Naive thymus-derived CD8-positive, alpha-beta T cell (primary cell): ENCODE measurements at places on chromosomes 3 and 15.

- DNase-seq = no peak
These were observed 22.1 kb upstream of the SH3BP5 start for GRCh38 chr3:15354485-15354884.

- DNase-seq = no peak
These were observed 38.8 kb downstream of the PRKCD start for GRCh38 chr3:53199834-53200233.

- no peak for DNase-seq
These were observed 29.3 kb downstream of the GRAMD2A start for GRCh38 chr15:72168131-72168807.

DNA sequence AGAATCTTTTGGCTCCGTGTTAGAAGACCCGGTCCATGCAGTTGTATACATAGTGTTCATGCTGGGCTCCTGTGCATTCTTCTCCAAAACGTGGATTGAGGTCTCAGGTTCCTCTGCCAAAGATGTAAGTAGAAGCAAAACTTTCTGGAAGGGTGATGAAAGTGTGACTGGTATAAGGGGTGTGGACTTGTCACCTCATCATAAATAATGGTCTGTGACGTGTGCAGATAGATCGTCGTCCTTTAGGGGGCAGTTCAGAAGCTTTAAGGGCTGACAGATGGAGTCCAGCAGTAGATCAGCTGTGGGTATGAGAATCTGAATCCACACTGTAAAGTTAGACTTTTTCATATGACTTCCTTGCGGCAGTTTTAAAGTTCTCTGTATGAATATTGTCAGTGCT lies 15.3 kb downstream of the SEC61A1 start:
- no peak for DNase-seq

- DNase-seq = no peak
These were observed 157.9 kb downstream of the FOXP1 start for GRCh38 chr3:71425491-71426071.

GRCh38 chr3:126448136-126448892 lies 27.4 kb downstream of the ZXDC start:
- no peak for DNase-seq

GRCh38 chr3:161043336-161044035 lies 61.7 kb downstream of the B3GALNT1 start:
- no peak for DNase-seq

DNA sequence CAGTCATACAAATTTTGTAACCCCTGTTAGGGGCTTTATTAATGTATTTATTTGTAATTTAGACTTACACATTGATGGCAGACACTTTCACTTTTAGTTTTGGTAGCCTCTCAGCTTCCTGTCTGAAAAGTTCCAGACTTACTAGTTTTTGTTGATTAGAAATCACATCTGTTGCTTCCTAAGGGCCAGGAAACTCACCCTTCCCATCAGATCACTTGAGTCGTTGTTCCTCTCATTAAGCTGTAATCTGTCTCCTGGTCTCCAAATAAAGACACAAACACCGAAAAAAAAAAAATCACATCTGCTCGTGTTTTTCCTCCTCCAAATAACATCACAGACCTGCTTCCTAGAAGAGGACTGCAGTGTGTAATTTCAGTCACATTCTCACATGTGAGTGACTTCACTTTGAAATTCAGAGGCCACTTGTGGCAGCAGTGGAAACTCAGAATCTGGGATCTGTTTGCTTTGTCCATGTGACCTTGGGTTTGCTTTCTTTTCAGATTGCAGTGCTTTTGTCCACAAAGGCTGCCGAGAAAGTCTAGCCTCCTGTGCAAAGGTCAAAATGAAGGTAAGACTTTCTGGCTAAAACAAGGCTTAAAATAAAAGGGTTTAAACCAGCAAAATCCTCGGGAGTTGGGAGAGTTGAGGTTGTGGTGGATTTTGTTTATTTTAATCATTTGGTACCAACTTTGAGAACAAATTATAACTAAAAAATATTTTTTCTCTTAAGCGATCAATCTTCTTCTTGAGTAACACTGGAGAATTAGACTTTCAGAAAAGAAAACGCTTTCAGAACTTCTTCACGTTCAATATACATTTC lies 87.0 kb downstream of the KLHL25 start:
- DNase-seq = no peak

- DNase-seq = no peak
These were observed 11.0 kb upstream of the BFSP2 start for GRCh38 chr3:133388696-133389395.

- DNase-seq = no peak
These were observed 229.0 kb downstream of the THSD4 start for GRCh38 chr15:71344316-71344715.

GRCh38 chr15:70051948-70052633 lies 45.6 kb downstream of the TLE3 start:
- no peak for DNase-seq

DNA sequence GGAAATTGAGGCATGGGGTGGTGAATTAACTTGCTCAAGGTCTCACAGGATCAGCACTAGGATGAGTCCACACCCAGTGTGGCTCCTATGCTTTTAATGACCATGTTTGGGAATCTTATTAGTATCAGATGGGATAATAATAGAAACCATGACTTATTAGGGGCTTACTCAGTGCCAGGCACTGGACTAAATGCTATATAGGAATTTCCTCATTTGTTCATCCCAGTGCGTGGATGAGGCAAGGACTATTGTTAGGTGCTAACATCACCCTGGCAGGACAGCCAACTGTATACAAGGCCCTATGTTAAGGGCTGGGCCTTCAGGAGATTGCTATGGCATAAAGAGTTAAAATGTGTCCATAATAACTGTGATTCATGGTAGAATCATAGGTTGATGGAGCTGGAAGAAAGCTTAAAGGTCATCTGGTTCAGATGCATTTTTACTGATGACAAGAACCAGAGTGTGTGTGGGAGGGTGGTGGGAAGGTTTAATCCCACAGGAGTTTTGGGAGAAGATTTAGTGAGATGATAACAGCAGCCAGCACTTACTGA lies 4.7 kb upstream of the FEM1B start:
- DNase-seq = no peak

DNA sequence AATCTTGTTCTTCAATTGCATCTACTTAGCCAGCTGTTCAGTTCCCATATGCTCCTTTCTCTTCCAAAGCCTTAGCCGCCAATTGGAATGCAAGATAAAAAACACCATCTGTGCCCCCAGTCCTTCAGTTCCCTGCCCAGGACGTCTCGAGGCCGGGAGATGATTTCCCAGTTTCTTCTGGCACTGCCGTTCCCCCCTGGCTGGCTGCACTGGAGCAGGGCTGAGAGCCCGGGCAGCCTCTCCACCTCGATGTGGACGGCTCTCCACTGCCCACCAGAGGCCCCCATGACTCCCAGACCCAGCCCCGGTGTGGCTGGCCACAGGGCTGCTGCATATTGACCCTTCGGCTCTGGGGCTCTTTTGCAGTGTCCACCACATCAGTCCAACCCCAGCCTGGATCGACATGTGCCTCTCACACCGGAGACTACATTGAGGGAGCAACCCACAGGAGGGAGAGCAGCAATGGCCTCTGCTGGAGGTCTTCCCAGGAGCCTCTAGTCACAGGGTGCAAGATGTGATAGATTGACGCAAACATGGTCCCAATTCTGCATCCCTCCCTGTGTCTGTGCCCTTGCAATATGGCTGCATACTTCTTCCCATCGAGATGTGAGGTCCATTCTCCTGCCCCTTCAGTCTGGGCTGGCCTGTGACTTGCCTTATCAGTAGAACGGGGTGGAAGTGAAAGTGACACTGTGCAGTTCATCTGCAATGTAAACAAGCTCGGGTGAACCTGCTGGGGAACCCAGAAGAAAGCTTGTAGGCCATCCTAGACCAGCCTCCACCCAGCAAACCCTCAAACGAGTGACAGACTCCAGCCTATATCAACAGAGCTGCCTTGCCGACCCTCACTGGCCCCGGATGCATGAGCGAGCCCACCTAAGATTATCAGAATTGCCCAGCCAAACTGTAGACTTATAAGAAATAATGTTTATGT lies 52.3 kb upstream of the PRR20G start:
- DNase-seq = no peak

- DNase-seq = no peak
These were observed 289.1 kb upstream of the DNAJC19 start for GRCh38 chr3:181278468-181279238.

DNA sequence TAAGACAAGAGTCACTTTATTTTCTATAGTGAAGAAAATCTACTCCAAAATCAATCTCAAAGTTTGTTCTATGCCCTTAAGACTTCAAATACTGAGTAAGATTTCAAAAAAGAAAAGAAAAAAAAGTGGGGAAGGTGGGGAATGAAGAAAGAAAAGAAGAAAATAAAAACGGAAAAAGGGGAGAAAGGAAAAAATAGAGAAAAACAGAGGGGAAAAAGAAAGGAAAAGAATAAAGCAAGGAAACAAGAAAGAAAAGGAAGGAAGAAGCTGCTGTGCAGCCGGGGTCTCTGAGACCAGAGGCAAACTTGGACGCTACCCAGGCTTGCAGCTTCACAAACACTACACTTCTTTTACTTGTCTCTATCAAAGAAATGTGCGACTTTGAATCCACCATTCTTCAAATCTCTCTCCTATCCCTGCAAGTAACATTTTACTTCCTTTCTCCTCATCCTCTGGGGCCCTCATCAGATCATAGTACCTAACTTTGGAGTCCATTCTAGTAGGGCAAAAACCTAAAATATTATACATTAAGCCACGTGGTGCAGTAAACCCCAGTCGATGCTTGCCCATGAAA lies 279.8 kb downstream of the FOXP1 start:
- peak; percentile 35 for DNase-seq

GRCh38 chr3:47243419-47244147 lies 39.0 kb downstream of the KIF9 start:
- no peak for DNase-seq

DNA sequence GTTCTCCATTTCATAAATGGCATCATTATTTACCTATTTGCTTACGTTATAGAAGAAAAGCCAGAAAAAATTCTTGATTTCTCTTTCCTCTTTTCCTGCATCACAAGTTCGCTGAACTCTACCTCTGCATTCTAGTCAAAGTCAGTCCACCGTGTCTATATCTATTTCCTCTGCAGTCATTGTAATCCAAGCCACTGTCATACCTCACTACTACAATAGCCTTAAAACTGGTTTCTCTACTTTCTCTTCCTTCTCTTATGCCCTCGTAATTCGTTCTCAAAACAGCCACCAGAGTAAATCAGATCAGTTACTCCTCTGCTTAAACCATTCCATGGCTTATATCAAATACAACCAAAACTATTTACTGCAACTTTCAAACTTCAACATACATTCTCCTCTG lies 13.4 kb upstream of the FAM81A start:
- no peak for DNase-seq

DNA sequence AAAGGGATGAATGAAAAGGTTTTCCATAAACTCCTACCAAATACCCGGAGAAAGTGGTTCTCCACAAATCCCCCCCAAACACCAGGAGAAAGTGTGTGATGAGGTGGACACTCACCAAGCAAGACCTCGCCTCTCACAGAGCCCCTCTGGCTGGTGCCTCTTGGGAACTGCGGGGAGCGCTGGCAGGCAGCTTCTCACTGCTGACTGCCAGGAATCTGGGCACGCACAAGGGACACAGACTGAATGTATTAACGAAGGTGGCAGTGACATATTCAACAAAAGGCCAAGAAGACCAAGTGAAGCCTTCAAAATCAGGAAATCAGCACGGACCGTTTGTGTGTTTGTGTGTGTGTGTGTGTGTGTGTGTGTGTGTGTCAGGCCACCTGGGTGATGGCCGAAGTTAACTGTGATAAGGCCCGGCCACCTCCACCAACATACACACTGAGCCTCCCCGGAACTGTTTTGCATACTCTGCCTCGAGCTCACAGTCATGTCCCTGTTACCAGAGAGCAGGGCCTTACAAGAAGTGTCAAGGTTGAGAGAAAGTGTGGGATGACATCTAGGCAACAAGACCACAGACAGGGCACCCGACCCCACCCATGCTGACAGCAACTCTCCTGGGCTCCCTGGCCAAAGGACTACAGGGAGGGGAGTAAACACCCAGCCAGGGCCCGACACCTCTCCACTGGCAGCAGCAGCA lies 18.0 kb downstream of the ATP10A start:
- no peak for DNase-seq

DNA sequence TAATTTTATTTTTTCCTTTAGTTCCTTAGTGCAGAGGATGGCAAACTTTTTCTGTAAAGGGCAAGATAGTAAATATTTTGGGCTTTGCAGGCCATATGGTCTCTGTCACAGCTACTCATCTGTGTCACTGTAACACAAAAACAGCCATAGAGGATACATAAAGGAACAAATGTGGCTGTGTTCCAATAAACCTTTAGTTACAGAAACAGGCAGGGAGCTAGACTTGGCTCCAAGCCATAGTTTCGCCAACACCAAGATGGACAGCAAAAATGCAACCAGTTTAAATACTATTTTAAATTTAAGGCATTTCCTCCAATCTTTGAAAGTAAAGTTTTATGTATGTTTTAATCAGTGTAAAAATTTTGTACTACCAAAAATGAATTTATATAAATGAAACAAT lies 753.4 kb downstream of the FHIT start:
- no peak for DNase-seq

DNA sequence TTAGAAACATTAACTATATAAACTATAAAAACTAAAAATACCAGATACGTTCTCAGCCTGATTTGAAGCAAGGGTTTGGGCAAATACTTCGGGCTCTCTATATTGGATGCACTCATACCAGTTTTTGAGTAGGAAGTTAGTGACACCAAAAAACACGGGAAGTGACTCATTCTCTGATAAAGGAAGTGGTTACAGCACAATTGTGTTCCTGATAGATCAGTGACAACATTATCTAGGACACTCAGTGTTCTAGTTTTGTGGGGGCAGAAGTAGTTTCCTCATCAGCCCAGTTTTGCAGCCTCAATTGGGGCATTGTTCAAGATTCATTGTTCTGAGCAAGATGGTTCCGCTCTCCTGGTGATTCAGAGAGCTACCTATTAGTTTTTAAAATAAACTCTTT lies 469.6 kb upstream of the DPPA4 start:
- peak; percentile 46 for DNase-seq

GRCh38 chr3:172713316-172713715 lies 2.4 kb upstream of the NCEH1 start:
- no peak for DNase-seq

GRCh38 chr15:101070502-101071273 lies 151.5 kb downstream of the LRRK1 start:
- DNase-seq = no peak

DNA sequence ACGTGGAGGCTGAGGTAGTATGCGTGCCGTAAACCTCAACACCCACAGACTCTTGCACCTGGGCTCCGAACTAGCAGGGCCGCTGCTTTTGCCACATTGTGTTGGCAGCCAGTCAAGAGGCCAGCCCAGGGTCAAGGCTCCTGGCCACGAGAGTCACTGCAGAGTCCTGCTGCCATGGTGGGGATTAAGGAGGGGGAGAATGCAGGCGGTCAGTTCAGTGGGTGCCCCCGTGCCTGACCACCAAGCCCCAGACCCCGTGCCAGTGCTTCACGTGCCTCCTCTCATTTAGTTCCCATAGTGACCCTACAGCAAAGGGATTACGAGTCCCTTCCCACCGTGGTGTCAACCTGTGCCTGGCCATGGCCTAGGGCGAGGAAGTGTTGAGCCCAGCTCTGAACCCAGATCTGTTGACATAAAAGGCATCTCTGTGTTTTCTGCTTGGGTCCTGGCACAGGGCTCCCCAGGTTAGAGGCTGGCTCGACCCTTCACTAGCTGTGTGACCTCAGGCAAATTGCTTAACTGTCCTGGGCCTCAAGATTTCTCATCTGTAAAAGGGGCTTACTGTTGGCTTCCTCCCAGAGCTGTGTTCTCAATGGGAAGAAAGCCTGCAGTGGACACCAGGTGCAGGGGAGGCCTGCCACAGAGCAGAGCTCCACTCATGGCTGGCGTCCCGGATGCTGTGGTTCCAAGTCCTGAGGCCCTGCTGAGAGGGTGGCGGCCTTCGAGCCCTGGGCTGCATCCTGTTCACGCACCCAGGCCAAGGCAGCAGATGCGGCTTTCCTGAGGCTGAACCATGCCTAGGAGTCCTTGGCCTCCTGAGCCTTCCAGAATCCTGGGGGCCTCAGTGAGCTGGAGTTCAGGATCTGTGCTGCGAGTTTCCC lies 32.8 kb downstream of the FBLN2 start:
- no peak for DNase-seq
